ENCODE measurements at places on chromosomes 5 and 9. TPM values are rescaled to one million over a fixed set of nuclear protein-coding genes. Genes with fewer than 3 reads are reported as not detected.

GRCh38 chr5:81820863-81821262 is 70.0 kb upstream of the SSBP2 start:
- no peak for DNase-seq

The FSD1L gene
- total RNA-seq = 11.8 TPM

GRCh38 chr9:27393054-27393846 is 96.3 kb upstream of the EQTN start:
- no peak for DNase-seq

DNA sequence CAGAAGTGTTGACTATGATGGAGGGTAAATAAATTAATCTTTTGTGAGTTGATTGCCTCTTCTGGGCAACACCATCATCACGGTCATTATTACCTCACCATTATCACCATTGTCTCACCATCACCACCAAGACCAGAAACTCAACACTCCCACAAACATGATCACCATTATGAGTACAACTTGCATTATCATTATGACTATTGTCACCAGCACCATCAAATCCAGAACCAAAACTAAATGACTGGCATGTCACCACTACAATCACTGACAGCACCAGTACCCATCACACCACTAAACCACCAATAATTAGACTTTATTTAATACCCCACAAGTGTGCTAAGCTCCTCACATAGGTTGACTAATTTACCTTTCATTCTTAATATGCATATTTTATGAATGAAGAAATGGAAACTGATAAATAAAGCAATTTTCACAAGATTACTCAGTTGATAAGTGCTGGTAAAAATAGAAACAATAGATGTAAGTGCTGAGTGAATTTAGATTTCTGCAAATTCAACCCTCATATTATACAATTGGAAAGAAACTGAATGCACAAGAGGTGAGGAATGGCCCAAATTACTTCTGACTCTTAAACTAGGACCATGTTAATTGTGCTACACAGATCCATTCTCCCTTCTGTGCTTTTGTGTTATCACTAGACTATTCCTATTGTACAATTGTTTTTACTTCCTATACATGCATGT is 517.8 kb upstream of the PAPPA start:
- DNase-seq = no peak

The TAF11L3 gene
- not detected for total RNA-seq

DNA sequence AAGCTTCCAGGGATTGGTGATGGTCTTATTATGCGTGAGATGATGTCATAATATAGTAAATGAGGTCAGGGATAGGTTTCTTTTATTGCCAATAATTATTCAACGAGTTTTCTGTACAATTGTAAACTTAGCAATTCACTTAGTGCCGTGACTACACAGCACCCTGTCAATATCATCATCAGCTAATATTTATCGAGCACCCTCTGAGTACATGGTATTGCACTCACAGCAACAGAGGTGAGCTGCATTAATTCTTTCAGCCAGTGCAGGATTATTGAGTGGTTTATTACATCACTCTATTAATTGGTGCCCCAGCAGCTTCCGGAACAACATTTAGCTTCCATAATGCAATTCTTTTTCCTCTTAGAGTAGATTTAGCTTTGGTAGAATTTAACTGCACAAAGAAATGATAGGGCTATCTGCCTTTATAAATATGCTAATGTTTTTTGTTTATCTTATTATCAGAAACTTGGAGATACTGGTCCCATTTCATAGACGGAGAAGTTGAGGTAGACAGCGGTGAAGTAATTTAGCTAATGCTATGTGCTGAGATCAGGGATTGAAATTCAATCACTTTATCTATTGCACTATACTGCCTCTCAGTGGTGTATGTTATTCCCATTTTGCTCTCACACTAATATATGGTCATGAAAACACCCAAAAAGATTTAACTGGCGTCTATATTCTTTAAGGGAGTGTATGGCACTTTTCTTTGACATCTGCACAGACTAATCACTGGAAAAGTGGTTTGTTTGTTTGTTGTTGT is 726.1 kb upstream of the WWC1 start:
- peak; percentile 22 for DNase-seq

The DUSP1 gene
- total RNA-seq = 624 TPM

- DNase-seq = no peak
These were observed 229.7 kb upstream of the IRX4 start for GRCh38 chr5:2112173-2113025.

DNA sequence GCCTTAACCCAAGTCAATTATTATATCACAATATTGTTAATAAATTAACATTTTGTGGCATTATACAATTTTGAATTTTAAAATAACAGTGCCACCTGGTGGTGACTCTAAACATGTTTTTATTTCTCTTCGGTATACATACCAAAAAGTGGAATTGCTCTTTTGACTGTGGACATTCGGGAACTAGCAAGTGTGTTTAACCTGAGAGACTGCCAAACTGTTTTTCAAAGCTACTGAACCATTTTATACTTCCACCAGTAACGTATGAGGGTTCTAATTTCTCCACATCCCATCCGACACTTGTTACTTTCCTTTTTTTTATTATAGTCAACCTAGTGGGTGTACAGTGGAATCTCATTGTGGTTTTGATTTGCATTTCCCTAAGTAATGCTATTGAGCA is 18.3 kb upstream of the HSDL2 start:
- DNase-seq = peak; percentile 46

GRCh38 chr5:83767409-83767992 is 46.8 kb upstream of the HAPLN1 start:
- DNase-seq = no peak

The SPATA31E1 gene
- total RNA-seq = 2.9 TPM

DNA sequence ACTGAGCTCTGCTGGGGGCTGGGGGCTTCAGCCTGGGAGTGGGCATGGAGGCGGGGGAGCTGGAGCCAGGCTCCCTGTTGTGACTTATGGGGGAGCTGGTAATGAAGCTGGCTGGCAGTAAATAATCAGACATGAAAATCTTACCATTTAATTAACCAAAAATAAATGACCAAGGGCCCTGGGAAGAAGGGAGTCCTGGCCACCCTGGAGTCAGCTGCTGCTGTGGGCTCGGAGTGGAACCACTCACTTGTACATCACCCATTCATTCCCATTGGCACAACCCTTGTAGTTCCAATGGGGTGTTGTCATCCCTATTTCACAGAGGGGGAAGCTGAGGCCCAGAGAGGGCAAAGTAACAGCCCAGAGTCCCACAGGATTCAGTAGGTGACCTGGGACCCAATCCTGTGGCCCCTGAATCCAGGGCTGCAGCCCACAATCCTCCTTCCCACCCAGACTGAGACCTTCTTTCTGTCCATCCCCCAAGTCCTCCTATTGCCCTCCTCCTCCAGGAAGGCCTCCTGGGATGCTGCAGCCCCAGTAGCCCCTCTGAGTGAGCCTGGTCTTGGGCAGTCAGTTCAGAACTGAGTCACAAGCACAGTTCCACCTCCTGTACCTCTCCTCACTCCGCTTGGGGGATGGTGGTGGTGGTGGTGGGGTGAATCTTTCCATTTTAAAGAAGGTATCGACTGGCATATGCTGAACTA is 259.4 kb upstream of the MVB12B start:
- DNase-seq = no peak

GRCh38 chr5:127892467-127893207 is 189.4 kb downstream of the CCDC192 start:
- DNase-seq = peak; percentile 78

DNA sequence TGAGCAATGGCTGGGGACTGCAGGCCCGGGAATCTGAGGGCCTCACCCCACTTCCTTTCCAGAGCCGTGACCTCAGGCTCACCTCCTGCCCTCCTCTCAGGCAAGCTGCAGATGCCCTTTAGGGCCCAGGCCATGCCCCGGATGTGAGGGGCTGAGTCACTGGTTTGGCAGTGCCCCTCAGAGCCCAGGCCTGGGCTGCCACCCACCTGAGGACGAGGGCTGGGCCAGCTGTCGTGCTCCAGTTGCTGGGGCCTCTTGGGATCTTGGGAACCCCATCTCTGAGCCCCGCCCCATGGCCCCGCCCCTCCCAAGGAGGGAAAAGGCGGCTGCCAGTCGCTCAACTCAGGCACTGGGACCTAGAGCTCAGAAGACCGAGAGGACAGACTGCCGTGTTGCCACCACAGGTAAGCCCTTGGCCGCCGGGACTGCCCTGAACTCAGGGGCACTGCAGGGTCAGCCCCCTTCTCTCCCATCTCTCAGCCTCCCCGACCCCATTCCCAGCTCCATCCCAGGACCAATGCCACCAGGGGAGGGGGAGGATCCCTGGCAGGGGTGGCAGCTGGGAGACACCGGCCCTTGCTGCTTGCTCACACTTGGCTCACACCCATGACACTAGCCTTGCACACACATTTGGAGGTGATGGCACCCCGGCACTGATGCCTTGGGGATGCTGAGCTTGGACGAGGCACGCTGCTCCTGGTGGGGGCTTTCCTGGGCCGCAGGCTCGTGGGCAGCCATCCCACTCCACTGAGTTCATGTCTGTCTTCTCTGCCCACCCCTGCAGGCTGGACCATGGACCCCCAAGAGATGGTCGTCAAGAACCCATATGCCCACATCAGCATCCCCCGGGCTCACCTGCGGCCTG is at the start of gene CYSRT1:
Gene CYSRT1 (plus strand): TSS at position 345 of the 865 bp plus-strand sequence. CDS start 448 bp downstream, at position 793.
- DNase-seq = no peak

The ADGRD2 gene
- total RNA-seq = not detected

GRCh38 chr9:101468116-101468515 is 32.5 kb upstream of the ALDOB start:
- DNase-seq = no peak

GRCh38 chr5:157548513-157549282 is 26.9 kb downstream of the ADAM19 start:
- no peak for DNase-seq

DNA sequence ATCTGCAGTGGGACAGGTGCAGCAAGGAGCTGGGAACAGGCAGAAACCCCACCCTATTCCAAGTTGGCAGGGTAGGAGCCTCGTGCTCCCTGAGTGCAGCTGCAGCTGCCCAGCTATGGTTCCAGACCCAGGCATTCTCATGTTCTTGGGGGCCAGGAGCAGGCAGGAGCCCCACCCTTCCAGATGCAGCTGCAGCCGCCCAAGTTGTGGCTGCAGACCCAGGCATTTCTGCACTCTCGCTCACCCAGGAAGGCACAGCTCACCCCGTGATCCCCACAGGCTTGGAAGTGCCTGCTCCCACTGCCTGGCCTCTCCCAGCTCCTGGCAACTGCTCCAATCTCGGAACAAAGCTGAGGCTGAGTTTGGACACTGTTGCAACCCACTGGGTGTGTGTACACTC is 275.8 kb upstream of the ADRA1B start:
- no peak for DNase-seq

DNA sequence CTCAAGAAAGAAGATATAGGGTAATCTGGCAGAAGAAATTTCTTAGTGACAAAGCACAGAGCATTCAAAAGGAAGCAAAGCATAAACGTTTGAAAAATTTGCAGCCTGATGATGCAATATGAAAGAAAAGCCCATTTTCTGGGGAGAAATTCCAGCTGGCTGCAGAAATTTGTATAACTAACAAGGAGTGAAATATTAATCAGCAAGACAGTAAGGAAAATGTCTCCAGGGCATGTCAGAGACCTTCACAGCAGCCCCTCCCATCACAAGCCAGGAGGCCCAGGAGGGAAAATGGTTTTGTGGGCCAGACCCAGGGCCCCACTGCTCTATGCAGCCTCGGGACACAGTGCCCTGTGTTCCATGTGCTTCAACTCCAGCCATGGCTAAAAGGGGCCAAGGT is 359.4 kb downstream of the HINT1 start:
- DNase-seq = peak; percentile 39

The TXNDC8 gene
- 5.1 TPM for total RNA-seq

The SLC6A19 gene
- 0.48 TPM for total RNA-seq

- DNase-seq = peak; percentile 2
These were observed 1865.3 kb upstream of the CDH9 start for GRCh38 chr5:28903643-28904042.

The RAB3C gene
- 4.6 TPM for total RNA-seq

The GFI1B gene
- 0.48 TPM for total RNA-seq
